ENCODE measurements at places on chromosomes 13 and 19.

GRCh38 chr13:95245071-95245470 is 56.2 kb downstream of the ABCC4 start:
- no peak for DNase-seq

DNA sequence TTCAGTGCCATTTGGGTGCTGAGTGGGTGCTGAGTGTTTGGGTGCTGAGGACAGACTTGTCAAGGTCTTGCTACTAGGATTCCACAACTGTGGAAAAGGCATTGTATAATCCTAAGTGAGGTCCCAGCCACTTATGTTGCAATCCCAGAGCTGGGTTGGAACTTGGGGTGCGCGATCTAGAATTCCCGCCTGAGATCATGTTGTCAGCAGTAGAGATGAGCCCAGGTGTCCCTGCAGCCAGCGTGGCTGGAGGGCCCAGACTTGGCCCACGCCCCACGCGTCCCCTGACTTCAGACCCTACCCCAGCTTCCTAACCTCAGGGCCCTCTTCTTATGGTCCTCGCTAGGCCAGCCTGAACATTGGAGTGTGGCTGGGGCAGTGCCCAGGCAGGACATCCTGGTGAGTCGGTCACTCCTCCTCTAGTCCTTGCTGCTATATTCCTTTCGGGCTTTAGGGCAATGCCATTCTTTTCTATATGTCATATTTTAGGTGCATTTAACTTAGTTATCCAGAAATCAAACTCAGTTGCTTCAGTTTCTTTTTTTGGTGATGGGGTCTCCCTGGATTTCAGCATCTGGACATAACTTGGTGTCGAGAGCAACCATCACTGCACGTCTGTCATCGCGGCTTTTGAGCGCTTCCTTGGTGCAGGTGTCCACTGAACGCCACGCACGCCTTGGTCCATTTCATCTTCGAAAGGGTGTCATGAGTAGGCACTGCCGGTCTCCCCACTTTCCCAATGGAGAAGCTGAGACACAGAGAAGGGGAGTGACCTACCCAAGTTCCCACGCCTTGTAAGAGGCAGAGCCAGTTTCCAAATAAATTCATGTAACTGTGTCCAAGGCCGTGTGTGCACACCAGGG is 46.4 kb upstream of the F7 start:
- DNase-seq = no peak

GRCh38 chr13:69755101-69755500 is 352.5 kb upstream of the ATXN8OS start:
- no peak for DNase-seq

- no peak for DNase-seq
Observed at GRCh38 chr13:29301027-29301426, 294.5 kb downstream of the SLC7A1 start.
